Activated CD4-positive, alpha-beta T cell treated with anti-CD3 and anti-CD28 coated beads for 36 hours (primary cell): ENCODE measurements at places on chromosomes 12 and 14.

GRCh38 chr14:61120576-61120975 is 139.5 kb downstream of the SLC38A6 start:
- peak; percentile 18 for DNase-seq

DNA sequence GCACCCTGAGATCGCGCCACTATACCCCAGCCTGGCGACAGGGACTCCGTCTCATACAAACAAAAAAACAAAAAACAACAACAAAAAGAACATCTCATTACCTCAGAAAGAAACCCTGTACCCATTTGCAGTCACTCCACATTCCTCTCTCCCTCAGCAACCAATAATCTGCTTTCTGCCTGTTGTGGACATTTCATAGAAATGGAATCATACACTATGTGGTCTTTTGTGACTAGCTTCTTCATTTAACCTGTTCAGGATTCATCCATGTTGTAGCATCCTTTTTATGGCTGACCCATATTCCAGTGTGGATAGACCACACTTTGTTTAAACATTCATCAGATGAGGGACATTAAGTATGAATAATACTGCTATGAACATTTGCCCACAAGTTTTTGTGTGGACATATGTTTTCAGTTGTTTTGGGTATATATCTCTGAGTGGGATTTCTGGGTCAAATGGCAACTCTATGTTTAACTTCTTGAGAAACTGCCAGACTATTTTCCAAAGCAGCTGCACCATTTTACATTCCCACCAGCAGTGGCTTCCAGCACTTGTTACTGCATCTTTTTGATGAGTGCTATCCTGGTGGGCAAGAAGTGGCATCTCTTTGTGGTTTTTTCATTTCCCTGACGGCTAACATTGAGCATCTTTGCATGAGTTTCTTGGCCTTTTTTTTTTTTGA is 5.9 kb upstream of the RCOR1 start:
- DNase-seq, result no peak

DNA sequence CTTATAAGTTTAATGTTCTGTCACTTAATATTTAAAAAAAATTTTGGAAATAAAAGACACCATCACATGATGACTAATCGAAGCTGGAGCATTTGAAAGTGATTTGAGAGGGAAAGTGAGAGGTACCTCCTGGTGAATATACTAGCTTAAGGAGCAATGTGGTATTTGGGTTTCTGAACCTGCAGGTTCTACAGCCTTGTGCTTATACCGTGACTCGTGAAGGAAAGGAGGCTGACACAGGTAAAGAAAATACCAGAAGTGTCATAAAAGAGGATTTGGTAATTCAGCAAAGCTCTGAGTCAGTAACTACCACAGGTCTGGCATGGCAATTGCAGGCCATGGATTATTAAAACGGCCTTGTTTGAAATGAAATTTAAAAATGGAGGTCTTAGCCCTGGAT is 151.0 kb downstream of the SLC38A4 start:
- no peak for DNase-seq

DNA sequence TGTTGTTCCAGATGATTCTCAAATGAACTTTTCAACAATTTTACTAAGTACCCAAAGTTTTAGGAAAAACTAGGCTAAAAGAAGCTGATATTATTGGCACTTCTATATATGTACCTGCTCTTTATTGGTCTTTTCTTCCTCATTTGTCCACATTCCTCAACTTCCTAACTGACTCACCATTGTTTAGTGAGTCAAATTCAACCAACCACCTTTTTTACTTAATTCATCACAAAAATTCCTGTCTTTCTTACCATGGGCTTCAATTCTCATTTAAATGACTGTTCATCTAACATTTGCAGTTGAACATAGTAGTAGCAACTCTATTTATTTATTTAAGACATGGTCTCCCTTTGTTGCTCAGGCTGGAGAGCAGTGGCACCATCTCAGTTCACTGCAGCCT is 47.6 kb upstream of the SLC2A13 start:
- DNase-seq, result no peak

DNA sequence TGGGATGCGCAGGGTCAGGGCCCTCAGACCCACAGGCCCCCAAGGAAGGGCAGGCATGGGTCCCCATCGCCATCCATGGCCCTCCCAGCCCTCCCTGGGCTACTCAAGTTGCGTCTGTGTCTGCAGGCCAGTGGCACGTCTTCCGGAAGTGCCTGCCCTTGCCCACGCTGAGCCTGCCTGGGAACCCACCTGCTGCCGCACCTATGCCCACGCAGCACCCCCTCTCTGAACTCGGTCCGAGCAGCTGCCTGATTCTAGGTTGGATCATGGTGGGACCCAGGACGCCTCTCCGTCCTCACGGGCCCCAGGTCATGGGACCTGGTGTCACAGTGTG is 182.8 kb downstream of the ADGRD1 start:
- no peak for DNase-seq

DNA sequence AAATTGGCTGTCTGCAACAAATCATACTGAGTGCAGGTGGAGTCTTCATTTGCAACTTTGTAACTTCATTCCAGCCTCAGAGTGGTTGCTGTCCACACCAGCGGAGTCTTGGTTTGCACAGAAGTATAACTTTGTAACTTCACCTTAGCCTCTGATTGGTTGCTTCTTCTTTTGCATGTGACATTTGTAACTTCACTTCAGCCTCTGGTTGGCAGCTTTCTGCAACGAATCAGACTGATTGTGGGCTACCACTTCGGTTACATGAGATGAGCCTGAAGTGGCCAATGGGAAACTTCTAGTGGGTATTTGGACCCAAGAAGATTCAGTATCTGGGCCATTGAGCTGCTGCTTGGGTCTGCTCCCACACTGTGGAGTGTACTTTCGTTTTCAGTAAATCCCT is 17.8 kb downstream of the RASSF8 start:
- DNase-seq, result no peak

DNA sequence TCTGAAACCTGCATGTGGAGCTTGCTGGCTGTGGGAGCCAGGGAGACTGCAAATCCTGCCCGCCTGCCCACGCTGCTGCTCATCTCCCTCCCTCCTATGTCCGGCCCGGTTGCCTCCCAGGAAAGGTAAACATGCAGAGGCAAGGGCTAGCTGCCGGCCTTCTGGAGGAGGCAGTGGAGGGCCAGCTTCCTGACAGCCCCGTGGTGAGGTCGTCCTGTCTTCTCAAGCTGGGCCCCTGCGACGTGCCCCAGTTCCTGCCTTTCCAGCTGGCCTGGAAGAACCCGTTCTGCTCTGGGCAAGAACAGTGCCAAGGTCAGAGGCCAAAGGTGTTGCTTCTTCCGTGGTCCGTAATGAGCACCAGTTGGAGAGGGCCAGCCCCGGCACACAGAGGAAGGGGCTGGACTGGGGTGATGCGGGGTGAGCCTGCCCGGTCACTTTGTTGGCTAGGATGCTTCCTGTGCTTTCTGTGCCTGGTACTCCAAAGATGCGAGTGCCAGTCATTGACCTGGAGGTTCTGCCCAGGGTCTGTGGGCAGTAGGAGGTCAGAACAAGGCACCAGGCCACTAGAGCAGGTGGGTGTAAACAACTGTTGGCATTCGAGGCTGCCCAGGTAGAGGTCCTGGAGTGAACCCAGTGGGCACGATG is 25.3 kb downstream of the TPCN1 start:
- no peak for DNase-seq

- DNase-seq, result no peak
Measured at GRCh38 chr12:18932211-18932610, 194.3 kb downstream of the CAPZA3 start.

- DNase-seq, result no peak
Measured at GRCh38 chr14:38074081-38074480, 133.6 kb upstream of the SSTR1 start.

- DNase-seq, result no peak
Measured at GRCh38 chr12:105352052-105352451, 21.6 kb downstream of the C12orf75 start.

DNA sequence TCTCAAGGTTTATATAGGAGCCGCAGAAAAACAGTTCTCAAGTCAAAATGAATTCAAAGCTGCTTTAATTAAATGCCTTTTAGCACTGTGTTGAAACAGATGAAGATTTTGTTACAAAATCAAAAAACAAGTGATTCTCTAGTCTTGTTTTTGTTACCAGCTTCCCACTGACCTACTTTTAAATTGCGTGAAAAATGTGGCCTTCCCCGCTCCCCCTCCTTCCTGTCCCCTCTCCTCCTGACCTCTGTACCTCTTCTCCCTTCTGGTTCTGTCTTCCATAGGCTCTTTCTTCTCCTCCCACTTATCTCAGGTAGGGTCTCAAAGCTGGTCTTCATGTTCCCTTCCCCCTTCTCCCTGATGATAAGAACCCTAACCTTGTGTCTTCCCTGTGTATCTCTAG is 90.0 kb upstream of the MDM1 start:
- no peak for DNase-seq

GRCh38 chr12:119206348-119207062 is 27.8 kb downstream of the HSPB8 start:
- no peak for DNase-seq

- DNase-seq, result no peak
Measured at GRCh38 chr14:100655741-100656085, 68.5 kb upstream of the BEGAIN start.

DNA sequence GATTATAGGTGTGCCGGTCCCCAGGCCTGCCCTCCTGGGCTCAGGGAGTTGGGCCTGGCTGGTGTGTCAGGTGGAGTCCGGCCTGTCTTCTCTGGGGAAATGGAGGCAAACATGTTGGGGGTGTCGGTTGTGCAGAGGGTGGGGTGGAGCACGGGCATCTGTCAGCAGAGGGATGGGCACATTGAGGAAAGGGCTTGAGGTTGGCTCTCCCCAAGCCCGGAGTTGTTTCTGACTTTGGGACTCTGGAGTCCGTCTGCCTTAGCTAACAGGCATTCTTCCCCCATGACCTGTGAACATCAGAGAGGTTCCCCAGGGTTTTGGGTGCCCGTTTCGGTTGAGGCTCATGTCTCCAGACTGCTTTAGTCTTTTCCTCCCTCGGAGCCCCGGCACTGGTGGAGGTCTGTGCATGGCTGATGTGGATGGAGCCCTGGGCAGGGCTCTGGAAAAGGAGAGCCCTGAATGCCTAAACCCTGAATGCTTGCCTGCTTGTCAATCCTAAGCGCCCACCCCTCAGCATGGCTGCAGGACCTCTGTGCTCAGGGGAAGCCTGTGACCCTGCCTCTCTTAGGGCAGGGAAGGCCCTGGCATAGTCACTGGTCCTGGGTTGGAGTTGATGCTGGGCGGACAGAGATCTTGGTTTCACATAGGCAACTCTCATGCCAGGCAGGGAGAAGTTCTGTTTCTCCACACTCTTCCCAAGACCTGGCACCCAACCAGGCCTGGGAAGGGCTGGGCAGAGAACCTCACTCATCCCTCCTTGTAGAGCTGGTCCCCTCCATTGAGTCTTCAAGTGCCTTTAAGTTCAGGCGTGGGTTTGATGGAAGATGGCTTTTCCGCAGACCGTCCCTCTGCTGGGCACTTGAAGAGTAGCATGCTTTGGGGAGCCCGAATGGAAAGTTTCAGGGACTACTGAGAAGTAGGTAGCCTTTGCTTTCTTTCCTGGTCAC is 12.9 kb downstream of the NYNRIN start:
- DNase-seq, result peak; percentile 54

- DNase-seq, result no peak
Measured at GRCh38 chr14:66036547-66036946, 449.6 kb upstream of the CCDC196 start.
